Activated T-helper 1 cell treated with Interleukin-2 at 50 U/mL for 16 hours (primary cell): ENCODE measurements at places on chromosomes 11 and 22.

DNA sequence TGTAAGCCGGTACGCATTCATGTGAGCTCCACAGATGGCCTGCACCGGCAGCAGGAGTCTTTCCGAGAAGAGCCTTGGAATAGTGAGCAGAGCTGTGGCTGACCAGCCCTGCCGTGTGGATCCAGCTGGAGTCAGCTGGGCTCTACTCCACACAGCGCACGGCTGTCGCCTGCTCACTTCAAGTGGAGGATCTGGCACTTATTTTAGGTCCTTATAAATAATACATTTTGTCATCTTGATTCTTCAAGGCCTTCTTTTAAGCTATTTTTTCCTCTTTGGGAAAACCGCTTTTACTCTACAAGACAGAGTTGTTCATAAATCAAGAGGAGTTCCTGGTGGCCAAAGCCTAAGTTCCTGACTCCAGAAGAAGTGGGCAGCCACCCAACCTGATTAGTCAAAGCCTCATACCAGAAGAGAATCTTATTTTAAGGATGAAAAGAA is 93.8 kb downstream of the KCNC1 start:
- DNase-seq: no peak

DNA sequence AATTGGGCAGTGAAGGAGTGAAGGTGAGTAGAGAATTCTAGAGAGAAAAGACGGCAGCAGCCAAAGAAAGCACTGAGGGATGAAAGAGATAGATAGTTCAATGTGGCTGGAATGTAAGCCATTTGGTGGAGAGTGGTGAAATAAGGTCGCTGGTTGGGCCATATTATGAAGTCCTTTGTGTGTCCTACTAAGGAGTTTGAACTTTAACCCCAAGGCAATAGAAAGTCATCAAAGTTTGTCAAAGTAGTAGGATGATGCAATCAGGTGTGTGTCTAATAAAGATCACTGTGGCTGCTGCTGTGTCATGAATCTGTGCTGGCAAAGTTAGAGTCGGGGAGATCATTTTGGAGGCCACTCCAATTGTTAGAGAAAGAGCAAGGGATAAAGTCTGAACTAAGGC is 18.7 kb downstream of the RNF121 start:
- no peak for DNase-seq

GRCh38 chr11:77223797-77224196 is 77.7 kb downstream of the GDPD4 start:
- DNase-seq: no peak

- DNase-seq: no peak
Observed at GRCh38 chr22:44963832-44964721, 45.7 kb downstream of the PHF21B start.

DNA sequence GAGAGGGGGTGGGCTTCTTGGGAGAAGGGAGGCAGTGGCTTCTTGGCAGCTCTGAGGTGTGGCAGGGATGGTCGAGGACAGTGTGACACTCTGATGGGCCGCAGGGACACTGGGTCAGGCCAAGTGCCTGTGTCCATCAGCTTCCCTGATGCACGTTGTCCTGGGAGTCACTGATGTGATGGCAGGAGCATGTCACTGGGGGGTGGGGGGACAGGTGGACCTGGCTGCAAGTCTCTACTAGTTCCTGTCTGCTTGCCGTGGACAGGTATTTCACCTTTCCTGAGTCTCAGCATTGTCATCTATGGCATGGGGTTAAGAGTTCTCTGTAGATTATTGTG is 592.9 kb downstream of the TBC1D22A start:
- DNase-seq: no peak

GRCh38 chr22:37366601-37367000 is 60.7 kb downstream of the ELFN2 start:
- no peak for DNase-seq

GRCh38 chr11:131817687-131818188 is 447.3 kb downstream of the NTM start:
- DNase-seq: no peak

GRCh38 chr11:57426929-57427726 is at the start of gene SLC43A3:
Gene SLC43A3 (minus strand): TSS chr11:57427121. CDS start chr11:57426172, 949 bp downstream.
- peak; percentile 53 for DNase-seq

DNA sequence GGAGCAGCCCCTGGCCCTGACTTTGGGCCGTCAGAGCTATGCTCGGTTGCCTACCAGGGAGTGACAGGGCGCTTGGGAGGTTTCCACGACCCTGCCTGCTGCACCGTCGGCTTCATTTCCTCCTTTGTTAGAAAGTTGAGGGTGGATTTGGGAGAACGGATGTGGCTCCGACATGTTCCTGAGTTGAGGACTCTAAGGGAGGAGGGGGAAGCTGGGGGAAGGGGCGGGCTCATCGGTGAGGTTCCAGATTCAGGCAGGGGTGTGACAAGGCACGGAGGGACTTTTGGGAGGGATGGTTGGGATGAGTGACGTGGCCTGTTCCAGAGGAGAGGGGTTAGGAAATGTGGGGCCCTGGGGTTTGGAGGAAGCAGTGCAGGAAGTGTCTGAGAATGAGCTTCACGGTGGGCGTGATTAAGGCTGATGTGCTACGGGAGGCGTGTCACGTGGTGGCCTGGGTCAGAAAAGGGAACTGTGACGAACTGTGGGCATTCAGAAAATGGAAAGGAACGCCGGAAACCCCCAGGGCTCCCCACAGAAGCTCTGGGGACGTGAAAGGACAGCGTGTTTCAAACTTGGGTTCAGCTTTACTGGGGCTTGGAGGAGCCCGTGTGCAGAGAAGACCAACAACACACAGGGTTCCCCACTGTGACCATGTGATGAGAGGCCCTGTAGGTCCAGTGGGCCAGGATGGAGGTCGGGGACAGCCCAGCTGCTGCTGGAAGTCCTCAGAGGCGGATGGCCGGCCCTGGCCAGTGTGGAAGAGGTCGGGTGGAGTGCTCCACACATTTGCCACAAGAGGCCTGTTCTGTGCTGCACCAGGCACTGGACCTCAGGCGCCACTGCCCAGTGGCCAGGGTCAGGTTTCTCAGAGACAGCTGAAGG is 2.8 kb downstream of the PARVB start:
- DNase-seq: peak; percentile 40

DNA sequence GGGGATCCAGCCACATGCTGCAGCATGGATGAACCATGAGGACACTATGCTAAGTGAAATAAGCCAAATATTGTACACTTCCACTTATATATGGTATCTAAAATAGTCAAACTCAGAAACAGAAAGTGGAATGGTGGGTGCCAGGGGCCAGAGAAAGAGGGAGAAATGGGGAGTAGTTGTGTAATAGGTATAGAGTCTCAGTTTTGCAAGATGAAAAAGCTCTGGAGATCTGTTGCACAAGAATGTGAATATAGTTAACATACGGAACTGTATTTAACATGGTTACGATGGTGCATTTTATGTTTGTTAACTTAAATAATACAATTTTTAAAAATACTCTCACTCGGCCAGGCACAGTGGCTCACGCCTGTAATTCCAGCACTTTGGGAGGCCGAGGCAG is 21.2 kb downstream of the GDPD5 start:
- no peak for DNase-seq

- DNase-seq: no peak
Observed at GRCh38 chr11:128915149-128915521, 24.0 kb downstream of the KCNJ5 start.

DNA sequence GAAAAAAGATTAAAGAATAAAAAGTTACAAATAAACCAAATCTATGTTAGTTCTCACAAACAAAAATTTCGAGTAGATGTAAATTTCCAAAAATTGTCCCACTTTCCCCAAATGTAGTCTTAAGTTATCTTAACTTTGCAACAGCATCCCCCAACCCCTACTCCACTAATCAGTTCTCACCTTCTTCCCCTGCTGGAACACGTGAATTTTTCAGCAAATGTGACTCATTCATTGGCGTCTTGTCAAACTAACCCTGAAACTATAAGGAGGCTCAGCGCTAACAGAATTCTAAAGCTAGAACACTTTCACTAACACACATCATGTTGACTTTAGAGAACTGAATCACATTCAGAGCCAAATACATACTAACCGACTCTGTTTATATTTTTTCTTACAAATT is 46.1 kb downstream of the PHF21A start:
- no peak for DNase-seq

DNA sequence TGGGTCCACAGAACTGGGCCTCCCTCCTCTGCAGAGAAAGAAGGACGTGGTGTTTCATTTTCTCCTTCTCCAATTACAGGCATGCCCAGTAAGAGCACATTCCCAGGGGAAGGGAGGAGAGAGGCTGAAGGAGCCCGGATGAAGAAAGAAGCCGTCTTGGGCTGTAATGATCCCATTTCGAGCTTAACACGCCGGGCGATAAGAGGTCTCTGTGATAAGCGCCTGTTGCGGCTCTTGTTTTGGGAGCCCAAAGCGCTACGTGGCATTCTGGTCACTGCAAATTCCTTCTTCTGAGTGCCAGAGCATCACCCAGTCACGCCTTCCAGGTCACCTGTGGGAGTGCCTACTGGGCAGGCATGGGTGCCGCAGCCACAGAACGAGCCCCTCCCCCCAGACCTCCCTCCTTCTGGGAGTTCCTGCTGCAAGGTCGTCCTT is 57.5 kb downstream of the ANO1 start:
- no peak for DNase-seq

- no peak for DNase-seq
Observed at GRCh38 chr11:19209617-19210370, 8.0 kb upstream of the CSRP3 start.

DNA sequence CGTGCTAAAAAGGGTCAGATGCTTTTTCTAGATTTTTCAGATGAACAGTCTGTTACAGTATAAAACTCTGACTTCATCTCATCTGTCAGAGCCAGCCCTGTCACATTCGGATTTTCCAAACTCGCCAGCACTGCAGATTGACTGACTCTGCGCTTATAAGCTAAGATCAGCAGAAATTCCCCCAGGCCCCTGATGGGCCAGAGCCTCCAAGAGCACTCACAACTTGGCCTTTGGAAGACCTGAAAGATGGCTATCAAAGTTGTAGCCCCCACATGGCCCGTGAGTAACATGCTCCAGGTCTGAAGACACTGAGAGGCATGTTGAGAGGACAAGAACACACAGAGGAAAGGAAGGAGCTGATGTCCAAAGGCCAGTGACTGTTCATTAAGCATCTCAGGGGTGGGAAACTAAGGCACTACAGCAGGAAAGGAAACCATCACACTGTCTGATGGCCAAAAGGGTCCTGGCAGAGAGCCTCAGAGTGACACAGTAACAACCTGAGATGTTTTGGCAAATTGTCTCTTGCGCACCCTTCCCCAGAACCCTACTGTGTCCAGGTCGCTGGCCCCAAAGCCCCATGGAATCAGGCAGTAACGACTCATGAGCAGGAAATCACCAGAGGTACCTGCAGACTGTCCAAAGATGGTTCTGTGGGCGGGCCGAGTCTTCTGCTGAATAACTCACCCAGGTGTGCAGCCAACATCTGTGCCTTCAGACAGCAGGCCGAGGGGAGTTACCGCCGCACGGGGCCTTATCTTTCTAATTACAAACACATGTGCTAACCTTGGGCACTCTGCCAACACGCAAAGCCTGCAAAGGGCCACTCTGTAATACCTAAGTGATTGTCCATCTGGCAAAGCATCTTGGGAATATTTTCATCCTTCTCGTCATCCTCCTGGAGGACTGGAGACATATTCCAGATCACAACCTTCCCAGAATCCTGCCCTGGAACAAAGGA is 23.6 kb downstream of the HIRA start:
- no peak for DNase-seq

- no peak for DNase-seq
Observed at GRCh38 chr22:37776639-37777005, 31.1 kb upstream of the GCAT start.

GRCh38 chr22:32911503-32911902 is 110.0 kb downstream of the TIMP3 start:
- no peak for DNase-seq

DNA sequence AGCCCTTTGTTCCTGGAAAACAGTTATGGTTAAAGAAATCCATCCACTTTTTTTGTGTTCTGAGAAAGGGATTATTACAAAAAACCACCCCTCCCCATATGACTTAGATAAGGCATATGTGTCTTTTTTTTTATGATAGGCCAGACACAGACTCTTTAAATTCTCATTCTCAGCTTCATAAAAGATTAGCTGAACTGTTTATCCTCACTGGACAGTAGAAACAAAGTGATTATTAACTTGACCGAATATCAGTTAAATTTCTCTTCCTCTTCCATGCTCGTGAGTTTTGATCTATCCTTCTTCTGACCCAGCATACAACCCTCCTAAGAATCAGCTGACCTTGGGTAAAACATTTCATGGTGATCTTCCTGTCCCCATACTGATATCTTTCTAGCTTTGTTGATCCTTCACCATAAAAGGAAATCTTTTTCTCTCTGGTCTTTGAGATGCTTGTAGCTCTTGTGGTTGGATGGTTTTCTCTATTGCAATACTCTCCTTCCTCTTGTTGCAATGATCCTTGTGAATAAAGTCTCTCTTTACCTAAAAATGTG is 26.2 kb downstream of the OR2AG2 start:
- no peak for DNase-seq

- peak; percentile 11 for DNase-seq
Observed at GRCh38 chr11:129881570-129882170, 13.7 kb downstream of the NFRKB start.

DNA sequence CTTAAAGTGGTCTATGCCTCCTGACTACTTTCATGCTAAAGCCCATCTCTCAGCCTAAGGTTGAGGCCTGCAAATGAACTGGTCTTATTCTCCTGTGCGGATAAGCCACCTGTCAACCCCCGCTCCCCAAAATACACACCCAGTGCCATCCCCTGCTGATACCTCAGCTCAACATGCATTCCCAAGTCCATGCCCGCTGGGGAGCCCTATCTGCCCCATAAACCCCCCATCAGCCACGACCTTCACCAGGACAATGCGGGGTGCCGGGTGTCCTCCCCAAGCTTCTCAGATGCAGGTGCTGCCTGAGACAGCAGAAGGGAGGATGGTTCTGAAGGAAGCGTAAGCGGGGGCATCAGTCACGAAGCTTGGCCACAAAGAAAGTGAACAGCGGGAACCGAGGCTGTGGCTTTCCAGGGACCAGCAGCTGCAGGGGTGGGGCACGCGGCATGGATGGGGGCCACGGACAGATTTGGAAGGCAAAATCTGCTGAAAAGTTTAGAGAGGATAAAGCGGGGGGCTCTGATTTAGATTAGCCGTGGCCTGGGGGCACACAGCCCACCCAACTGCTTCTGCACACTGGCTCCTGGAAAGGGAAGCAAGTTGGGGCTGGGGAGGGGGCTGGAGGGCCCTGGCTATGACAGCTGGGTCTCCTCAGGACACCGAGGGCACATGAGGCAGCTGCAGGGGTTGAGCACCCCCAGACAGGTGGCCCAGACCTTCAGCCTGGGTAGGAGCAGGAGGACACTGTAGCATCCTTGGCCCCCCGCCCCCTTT is 1391.9 kb downstream of the TBC1D22A start:
- DNase-seq: no peak

- no peak for DNase-seq
Observed at GRCh38 chr22:27108425-27109114, 451.2 kb downstream of the MIAT start.

DNA sequence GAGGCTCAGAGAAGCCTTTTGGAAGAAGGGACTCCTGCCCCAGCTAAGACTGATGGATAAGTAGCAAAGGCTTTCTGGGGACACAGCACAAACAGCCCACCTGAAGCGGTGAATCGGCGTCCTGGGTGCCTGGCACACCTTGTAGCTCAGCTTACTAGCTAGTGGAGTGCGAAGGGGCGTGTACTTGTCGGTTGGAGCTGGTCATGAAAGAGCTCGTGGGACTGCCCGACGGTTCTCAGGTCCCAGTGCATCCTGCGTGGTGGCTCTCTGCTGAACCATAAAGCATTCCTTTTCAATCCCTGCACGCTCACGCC is 690 bp upstream of the UVRAG start:
- no peak for DNase-seq
